ENCODE measurements at places on chromosomes 13 and 19. TPM values are rescaled to one million over a fixed set of nuclear protein-coding genes. Genes with fewer than 3 reads are reported as not detected.

Gene ZNF443
- 3.2 TPM for total RNA-seq

DNA sequence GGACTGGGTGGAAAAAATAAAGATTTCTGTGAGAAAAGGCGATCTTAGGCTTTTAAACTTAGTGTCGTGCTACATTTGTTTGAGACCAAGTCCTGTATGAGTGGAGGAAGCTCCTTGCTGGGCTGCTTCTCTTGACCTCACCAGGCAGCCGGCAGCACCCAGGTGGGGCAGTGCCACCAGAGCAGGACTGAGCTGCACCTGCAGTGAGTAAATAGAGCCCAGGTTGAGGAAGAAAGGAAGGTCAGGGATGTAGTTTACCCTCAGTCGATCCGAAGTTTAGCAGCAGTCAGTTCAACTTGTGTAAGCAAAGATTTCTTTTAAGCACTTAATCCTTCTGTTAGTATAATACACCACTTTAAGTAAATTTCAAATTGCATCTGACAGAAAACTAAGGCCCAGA lies 13.6 kb downstream of the HNRNPM start:
- no peak for DNase-seq

GRCh38 chr19:35062942-35063341 lies 21.4 kb downstream of the HPN start:
- no peak for DNase-seq

Gene MLNR
- not detected for total RNA-seq

Gene WTIP
- total RNA-seq: 82.3 TPM

GRCh38 chr13:58933475-58933874 lies 1230.3 kb downstream of the DIAPH3 start:
- no peak for DNase-seq

Gene GNA15
- total RNA-seq: not detected

Gene ZNF541
- total RNA-seq: 0.69 TPM

DNA sequence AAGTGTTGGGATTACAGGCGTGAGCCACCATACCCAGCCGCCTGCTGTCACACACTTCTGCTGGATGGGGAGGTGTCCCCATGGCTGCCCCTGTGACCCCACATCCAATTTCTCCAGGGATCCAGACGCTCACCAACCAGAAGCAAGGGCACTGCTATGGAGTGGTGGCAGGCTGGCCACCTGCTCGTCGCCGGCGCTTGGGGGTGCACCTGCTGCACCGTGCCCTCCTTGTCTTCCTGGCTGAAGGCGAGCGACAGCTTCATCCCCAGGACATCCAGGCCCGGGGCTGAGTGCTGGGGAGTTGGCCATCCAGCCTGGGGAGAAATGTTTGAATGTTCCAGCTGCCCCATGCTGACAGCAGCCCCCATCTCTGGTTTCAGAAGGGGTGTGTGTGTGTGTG lies 4.6 kb downstream of the ANKLE1 start:
- DNase-seq: no peak

DNA sequence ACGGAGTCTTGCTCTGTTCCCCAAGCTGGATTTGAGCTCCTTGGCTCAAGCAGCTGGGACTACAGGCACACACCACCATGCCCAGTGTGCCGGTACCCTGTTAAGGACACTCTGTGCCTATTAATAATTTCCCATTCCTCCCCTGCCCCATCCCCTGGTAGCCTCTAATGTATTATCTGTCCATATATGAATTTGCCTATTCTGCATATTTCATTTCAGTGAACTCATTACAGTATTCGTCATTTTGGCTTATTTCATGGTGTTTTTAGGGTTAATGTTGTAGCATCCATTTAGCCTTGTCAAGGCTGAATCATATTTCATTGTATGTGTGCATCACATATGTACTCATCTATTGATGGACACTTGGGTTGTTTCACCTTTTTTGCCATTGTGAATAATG lies 33.6 kb downstream of the SKA3 start:
- no peak for DNase-seq

GRCh38 chr13:99255271-99255670 lies 2.9 kb downstream of the GPR18 start:
- no peak for DNase-seq

- DNase-seq: no peak
These were observed 254.7 kb downstream of the KLF12 start for GRCh38 chr13:73879346-73880015.

- DNase-seq: no peak
These were observed 276.7 kb downstream of the SLC7A1 start for GRCh38 chr13:29318741-29319140.

Gene PTGER1
- total RNA-seq: not detected

DNA sequence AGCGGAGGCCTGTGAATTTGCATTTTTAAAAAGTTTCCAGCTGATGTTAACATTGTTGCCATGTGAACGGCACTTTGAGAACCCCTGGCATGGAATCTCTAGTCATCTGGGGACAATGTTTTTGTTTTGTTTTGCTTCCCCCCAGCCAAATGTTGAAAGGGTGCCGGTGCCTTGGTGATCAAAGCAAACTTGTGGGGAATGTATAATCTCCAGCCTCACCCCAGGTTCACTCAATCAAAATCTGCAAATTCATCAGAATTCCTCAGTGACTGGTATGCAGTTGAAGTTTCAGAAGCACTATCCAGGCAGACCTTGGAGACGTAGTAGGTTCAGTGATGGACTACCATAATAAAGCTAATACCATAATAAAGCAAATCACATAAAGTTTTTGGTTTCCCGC lies 428.7 kb downstream of the MYO16 start:
- no peak for DNase-seq

- DNase-seq: no peak
These were observed at the start of gene CEACAM7 for GRCh38 chr19:41688098-41688497. Gene CEACAM7 (minus strand): TSS chr19:41688270. CDS start chr19:41688165, 105 bp downstream.

Gene POSTN
- 10.5 TPM for total RNA-seq

DNA sequence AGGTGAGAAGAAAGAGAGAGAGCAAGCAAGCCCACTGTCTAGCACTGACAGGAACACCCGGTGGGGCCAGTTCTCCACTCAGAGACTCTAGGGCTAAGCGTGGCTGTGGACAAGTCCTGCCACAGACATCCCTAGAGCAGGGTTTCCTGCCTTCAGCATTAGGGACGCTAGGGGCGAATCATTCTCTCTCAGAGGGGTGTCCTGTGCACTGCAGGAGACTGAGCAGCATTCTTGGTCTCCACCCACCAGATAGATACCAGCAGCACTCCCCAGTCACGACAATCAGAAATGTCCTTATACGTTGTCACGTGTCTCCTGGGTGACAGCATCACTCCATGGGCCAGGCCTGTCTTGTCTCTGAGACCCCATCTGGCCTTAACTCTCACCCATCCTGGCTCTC lies 1.5 kb downstream of the OR10H1 start:
- no peak for DNase-seq

GRCh38 chr13:99991828-99992775 lies 10.5 kb downstream of the ZIC2 start:
- DNase-seq: no peak

Gene RDH8
- total RNA-seq: not detected

Gene ZNF665
- not detected for total RNA-seq

Gene PALM3
- not detected for total RNA-seq

DNA sequence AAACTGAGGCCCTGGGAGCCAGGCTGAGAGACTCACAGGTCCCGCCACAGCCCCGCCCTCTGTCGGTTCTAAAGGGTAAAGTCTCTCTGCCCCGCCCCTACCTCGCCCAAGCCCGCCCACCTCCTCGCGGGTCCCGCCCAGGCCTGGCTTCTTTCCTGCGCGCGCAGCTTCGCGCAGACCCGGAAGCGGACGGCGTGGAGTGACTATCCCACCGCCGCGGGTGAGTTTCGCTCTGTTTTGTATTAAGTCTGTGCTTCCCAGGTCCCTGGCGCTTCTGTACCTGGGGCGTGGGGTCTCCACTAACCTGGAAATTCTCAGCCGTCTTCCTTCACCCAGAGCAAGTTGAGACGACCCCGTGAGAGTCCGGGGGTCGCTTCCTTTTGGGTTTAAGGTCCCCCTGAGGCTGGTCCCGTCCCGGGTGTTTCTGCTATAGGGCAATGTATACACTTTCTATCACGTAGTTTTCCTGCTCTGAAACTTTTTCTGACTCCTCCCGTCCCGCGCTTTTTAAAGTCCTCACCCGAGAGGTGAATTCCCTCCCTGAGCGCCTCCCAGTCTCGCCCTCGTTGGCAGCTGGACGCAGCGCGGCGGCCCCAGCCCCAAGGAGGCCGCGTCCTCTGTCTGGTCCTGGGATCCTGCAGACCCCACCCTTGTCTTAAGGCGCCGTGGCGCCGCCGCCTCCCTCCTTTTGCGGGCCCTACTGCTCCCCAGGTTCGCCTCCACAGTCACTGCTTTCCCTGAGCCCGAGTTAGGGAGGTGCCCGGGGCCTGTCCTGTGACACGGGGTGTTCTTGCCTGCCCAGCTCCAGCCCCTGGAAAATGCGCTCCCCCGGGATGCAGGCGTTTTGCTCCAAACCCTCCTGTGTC lies at the start of gene ZNF765:
Gene ZNF765 (plus strand): TSS at position 176 of the 866 bp plus-strand sequence. CDS start 2,867 bp downstream, outside the sequence.
- DNase-seq: peak; percentile 92

- no peak for DNase-seq
These were observed 10.1 kb downstream of the ZNF714 start for GRCh38 chr19:21092109-21092508.

Data from MG63 (cell line).